GM23338 (cell line): ENCODE measurements at places on chromosomes 11 and 22. TPM values are rescaled to one million over a fixed set of nuclear protein-coding genes. Genes with fewer than 3 reads are reported as not detected.

- no peak for DNase-seq
- no peaks in the 10 kb centered on the region for H3K4me1 ChIP-seq
- H3K4me3 ChIP-seq: no peak overlapping the region
Measured at GRCh38 chr11:45267652-45268299, 18.4 kb downstream of the SYT13 start.

TTC38 gene
- total RNA-seq: 38.6 and 46.6 TPM in 2 replicates

DNA sequence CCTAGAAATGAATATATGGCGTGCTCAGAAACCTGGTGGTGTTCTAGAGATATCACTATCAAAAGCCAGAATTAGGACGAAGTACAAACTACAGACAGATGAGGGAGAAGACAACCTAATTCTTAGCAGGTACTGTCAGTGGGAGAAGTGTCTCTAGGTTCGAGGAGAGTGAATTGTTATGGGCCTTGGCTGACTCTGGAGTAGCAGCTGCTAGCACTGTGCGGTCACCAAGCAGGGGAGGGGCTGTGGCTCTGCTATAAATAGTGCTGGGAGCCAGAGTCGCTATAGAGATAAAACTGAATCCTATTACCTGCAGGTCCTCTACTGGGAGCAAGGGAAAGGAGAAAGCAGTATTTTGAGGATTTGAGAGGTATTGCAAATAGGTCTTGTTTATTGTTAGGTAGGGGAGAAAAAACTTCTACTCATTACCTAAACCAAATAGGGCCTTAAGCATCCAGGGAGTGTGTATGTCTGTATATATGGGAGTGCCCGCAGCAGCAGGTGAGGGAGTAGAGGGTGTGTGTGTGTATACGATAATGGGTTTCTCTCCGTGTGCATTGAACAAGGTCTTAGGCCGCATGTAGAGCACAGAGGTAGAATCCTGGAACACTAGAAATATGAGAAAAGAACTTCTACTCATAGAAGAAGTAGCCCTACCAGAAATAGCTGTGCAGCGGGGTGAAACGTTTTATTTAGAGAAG, 2.2 kb downstream of the MADD start:
- DNase-seq: peak; percentile 29
- no peak overlapping the region for H3K27ac ChIP-seq
- no peaks in the 10 kb centered on the region for H3K27me3 ChIP-seq
- peaks cover 35% of the 10 kb centered on the region for H3K4me1 ChIP-seq
- peaks cover 8% of the 10 kb centered on the region for H3K36me3 ChIP-seq

MALAT1 gene
- total RNA-seq: 1,789 and 2,206 TPM in 2 replicates

SMTNL1 gene
- 0.31 TPM in 1 of 2 replicates, not detected in the other for total RNA-seq

DNA sequence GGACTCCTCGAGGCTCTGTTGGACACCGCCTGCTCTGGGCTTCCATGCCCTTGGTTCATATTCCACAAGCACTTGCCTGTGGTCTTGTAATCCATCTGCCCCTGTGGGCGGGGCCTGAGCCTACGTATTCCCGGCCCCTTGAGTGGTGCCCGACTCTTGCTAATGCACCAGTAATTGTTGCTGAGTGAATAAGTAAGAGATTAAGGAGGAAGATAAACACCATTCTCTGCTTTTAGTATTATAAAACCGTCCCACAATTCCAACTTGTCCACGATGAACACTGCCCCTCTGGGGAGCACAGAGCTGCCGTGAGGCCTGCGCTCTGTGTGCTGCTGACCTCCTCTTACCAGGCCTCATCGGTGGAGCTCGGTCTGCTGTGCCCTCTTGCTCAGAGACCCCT, 50.3 kb downstream of the MICAL2 start:
- H3K4me1 ChIP-seq: no peaks in the 10 kb centered on the region
- no peak overlapping the region for H3K27ac ChIP-seq
- no peaks in the 10 kb centered on the region for H3K36me3 ChIP-seq
- no peak overlapping the region for H3K4me3 ChIP-seq

- H3K36me3 ChIP-seq: no peaks in the 10 kb centered on the region
- no peaks in the 10 kb centered on the region for H3K27me3 ChIP-seq
- no peak for DNase-seq
- H3K4me1 ChIP-seq: no peaks in the 10 kb centered on the region
- H3K4me3 ChIP-seq: no peak overlapping the region
- H3K27ac ChIP-seq: no peak overlapping the region
Measured at GRCh38 chr11:61526229-61526628, 17.7 kb downstream of the LRRC10B start.

GRCh38 chr22:47929646-47930185, 1167.3 kb downstream of the TBC1D22A start:
- no peak overlapping the region for H3K27ac ChIP-seq
- no peaks in the 10 kb centered on the region for H3K4me1 ChIP-seq
- H3K36me3 ChIP-seq: no peaks in the 10 kb centered on the region

DNA sequence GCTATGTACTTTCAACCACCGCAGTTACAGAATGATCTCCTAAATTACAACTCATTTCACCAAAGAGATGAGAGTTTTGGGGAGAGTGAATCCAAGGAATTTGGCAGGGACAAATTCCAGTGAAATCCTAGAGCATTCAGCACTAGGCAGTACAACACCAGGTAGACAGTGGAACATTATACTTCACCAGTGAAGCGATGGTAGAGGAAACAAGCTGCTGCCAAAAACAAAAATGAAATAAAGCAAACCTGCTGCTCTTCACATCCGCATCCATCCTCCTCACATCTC, 16.9 kb downstream of the SMCO4 start:
- peaks cover 33% of the 10 kb centered on the region for H3K4me1 ChIP-seq
- no peaks in the 10 kb centered on the region for H3K27me3 ChIP-seq
- no peak overlapping the region for H3K4me3 ChIP-seq
- H3K27ac ChIP-seq: no peak overlapping the region; the same call in 1 of the 2 replicates
- no peaks in the 10 kb centered on the region for H3K36me3 ChIP-seq

GRCh38 chr11:69005631-69006368, 7.2 kb downstream of the MRGPRF start:
- H3K4me1 ChIP-seq: peaks cover 5% of the 10 kb centered on the region
- DNase-seq: no peak
- H3K27me3 ChIP-seq: no peaks in the 10 kb centered on the region
- no peak overlapping the region for H3K4me3 ChIP-seq
- H3K27ac ChIP-seq: no peak overlapping the region
